ENCODE measurements at places on chromosomes 4 and X. TPM values are rescaled to one million over a fixed set of nuclear protein-coding genes. Genes with fewer than 3 reads are reported as not detected.

Gene UCHL1
- 35.7 TPM for total RNA-seq

Gene XK
- total RNA-seq, result 43.0 TPM

Gene RAB39B
- not detected for total RNA-seq

Gene SRPK3
- total RNA-seq, result 1.8 TPM

Gene TMEM187
- total RNA-seq, result 11.2 TPM

Gene AMOT
- total RNA-seq, result 7.0 TPM

Gene MAGIX
- total RNA-seq, result 10.8 TPM

Gene SLC6A8
- 122 TPM for total RNA-seq

Gene RGN
- 1.3 TPM for total RNA-seq

Gene ZMAT1
- total RNA-seq, result 8.1 TPM

Gene FGG
- not detected for total RNA-seq

Gene LONRF3
- 2.8 TPM for total RNA-seq

Gene GPAT3
- 28.3 TPM for total RNA-seq

Gene LRAT
- 0.32 TPM for total RNA-seq

Gene USP17L18
- total RNA-seq, result not detected

Gene CFAP99
- not detected for total RNA-seq

Gene GABRG1
- total RNA-seq, result not detected

Gene BEND2
- total RNA-seq, result not detected

Gene F8
- 4.3 TPM for total RNA-seq

Gene JAKMIP1
- 1.2 TPM for total RNA-seq

Gene RBMX
- total RNA-seq, result 202 TPM

Gene BST1
- total RNA-seq, result not detected

Gene PAGE4
- total RNA-seq, result not detected

Gene MCUB
- total RNA-seq, result 11.6 TPM

Gene TEC
- 1.2 TPM for total RNA-seq

Gene MAGEA1
- total RNA-seq, result not detected

Gene SPINK2
- not detected for total RNA-seq

Gene F11
- total RNA-seq, result not detected

Gene VCX3B
- not detected for total RNA-seq

Gene AKAP17A
- total RNA-seq, result 67.5 TPM

Gene GALNTL6
- total RNA-seq, result not detected

Gene MAGEC1
- total RNA-seq, result not detected

Gene ESX1
- total RNA-seq, result not detected

Gene JCHAIN
- total RNA-seq, result 38.2 TPM

Gene CORIN
- 1.6 TPM for total RNA-seq

Gene RASGEF1B
- 29.4 TPM for total RNA-seq

Gene POLN
- total RNA-seq, result 1.8 TPM

Gene SMS
- total RNA-seq, result 48.4 TPM

Gene FHIP1A
- total RNA-seq, result 44.8 TPM

Gene C4orf51
- not detected for total RNA-seq

Gene CCDC158
- 0.16 TPM for total RNA-seq

Gene MAGEB17
- total RNA-seq, result not detected

Measured in transverse colon (tissue), 4 donors.